ENCODE measurements at places on chromosomes 16 and 17.

DNA sequence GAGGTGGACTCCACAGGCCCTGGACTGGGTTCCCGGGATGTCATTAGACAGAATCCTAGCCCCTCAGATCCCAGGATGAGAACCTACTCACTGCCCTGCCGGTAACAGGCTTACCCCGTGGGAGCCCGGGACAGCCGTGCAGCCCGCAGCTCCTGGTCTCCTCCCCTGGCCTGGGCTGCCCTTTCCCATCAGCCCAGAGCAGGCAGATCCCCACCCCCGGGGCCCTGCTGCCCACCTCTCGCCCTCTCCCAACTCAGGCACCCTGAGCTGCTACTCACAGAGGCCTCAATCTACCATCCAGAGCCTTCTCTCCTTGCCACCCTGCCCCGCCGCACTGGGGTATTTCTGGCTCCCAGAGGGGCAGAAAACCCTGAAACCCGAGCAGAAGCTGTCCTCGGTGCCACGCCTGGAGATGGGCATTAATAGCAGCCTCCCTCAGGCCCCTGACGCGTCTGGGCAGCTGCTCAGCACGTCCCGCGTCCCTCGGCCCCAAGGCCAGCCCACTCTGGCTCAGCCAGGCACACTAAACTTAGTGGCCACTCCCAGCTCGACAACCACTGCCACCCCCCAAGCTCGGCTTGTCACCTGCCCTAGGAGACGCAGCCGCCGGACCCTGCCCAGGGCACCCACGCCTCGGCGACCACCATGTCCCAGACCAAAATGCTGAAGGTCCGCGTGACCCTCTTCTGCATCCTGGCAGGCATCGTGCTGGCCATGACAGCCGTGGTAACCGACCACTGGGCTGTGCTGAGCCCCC lies at the start of gene CACNG1:
CACNG1 (plus strand) TSS at position 539 of the 757 bp plus-strand sequence; CDS start at position 646, 107 bp downstream.
- DNase-seq, result no peak

DNA sequence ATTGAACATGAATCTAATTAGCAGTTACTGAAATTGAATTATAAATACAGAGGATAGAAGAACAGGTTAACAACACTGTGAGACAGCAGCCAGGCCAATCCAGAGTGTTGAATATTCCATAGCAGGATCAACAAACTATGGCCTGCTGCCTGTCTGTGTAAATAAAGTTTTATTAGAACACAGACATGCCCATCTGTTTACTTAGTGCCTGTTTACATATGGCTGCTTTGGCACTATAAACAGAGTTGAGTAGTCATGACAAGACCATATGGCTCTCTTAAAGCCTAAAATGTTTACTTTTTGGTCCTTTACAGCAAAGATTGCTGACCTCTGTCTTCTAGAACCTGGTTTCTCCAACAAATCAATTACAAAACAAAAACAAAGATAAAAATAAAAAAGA lies 115.4 kb upstream of the CDC42EP4 start:
- DNase-seq, result no peak

DNA sequence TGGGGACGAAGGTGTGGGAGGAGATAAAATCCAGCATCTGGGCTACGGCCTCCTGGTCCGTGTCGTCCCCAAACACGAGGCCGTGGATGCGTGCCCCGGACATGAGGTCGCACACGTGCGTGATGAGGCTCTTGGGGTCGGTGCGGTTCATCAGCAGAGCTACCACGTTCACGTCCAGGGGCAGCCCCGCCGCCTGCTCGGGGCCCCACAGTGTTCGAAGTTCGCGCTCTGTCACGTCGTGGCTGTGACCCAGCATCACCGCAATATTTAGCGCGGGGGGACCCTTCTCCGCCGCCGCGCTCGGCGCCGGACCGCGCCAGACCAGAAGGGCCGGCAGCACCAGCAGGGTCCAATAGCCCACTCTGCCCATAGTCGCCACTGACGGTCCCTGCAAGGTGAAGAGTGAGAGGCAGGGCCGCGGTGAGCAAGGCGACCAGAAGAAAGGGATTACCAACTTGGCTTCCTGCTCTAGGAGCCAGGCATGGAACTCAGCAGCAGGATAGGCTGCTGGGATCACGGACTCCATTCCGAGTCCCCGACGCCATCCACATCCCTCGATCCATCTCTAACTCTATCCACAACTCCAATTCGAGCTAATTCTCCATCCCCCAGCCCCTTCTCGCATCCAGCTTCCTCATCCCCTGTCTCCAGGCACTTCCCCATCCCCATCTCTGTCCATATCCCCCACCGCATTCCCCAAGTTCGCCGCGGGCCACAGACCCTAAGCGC lies 2.0 kb downstream of the GRIN2A start:
- no peak for DNase-seq

DNA sequence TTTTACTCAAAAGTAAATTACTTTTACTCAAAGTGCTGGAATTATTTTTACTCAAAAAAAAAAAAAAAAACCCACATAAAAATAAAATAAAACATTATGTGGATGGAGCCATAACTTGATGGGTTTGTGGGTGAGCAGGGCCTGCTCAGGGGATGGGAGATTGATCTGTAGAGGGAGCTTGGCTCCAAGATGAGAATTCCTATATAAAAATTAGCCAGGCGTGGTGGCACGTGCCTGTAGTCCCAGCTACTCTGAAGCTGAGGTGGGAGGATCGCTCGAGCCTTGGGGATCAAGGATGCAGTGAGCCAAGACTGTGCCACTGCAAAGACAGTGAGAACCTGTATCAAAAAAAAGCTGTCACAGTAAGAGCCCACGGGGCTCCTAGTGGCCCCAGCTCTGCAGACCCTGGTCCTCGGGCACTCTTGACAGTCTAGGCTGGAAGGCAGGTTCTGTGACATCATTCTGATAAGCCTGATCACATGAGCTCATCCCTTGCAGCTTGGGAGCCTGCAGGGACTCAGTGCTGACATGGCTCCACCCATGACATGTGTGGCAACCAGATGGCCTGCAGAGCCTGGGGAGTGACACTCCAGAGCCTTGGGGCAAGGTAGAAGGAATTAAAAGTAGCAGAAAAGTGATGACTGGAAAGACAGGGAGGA lies 42.5 kb downstream of the ST3GAL2 start:
- DNase-seq, result no peak

DNA sequence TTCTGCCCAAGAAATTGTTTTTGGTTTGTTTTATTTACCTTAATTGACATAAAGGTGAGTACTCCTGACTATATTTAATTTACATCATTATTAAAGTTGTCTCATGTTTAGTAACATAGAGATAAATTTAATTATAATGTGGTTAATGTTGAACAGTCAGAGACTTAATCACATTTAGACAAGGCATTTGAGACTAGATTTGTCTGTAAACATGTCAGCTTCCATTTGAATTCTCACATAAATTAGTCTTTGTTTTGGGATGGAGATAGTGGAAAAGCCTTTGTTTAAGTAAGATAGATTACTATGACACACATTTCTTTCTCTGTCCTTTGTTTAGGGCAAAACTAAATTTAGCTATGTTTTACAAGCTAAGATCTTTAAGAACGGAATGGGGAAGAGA lies 18.5 kb upstream of the BCAS3 start:
- no peak for DNase-seq

GRCh38 chr17:79977708-79978547 lies 57.7 kb downstream of the TBC1D16 start:
- DNase-seq, result no peak

- no peak for DNase-seq
These were observed 41.9 kb upstream of the EMP2 start for GRCh38 chr16:10622036-10622921.

DNA sequence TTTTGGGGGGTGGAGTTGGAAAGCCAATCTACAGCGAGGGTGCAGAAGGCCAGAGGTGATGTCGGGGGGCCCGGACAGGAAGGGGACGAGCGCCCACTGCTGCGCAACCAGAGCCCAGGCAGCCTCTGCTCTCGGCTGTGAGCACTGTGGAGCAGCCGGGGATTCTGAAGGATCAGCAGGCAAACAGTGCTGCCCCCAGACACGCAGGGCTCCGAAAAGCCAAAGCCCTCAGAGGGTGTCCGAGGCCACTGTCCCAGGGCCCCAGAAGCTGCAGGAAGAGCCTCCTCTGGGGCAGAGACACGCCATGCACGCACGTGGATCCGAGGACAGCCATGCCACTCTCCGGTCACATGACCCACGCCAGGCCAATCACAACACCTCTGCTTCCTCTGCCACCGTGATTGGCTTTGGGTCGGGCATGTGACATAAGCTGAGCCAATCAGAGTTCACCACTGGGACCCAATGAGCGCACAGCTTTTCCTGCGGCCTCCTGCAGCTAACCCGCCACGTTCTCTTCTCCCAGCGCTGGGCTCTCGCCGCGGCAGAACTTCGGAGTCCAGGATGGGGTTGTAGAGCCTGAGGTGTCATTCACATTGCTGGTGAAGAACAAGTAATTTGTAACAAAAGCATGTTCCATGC lies 40.7 kb downstream of the ACTG1 start:
- no peak for DNase-seq

GRCh38 chr16:67560827-67561342 lies 1.4 kb upstream of the CTCF start:
- no peak for DNase-seq

DNA sequence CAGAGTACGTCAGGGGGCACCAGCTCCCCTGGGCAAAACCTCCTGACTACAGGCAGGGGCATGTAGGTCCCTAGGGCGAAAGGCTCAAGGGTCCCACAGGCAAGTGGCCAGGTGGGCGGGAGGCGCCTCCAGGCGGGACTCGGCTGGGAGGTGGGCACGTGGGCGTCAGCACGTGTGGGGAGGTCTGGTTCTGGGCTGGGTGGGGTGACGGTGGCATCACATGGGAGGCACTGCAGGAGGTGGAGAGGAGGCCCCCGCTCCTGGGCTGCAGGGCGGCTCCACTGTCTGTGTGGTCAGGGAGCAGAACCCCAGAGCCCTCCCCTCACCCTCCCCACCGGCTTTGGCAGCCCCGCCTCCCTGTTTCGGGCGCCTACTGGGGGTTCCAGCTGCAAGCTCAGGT lies 52.7 kb downstream of the ACTG1 start:
- DNase-seq, result no peak

DNA sequence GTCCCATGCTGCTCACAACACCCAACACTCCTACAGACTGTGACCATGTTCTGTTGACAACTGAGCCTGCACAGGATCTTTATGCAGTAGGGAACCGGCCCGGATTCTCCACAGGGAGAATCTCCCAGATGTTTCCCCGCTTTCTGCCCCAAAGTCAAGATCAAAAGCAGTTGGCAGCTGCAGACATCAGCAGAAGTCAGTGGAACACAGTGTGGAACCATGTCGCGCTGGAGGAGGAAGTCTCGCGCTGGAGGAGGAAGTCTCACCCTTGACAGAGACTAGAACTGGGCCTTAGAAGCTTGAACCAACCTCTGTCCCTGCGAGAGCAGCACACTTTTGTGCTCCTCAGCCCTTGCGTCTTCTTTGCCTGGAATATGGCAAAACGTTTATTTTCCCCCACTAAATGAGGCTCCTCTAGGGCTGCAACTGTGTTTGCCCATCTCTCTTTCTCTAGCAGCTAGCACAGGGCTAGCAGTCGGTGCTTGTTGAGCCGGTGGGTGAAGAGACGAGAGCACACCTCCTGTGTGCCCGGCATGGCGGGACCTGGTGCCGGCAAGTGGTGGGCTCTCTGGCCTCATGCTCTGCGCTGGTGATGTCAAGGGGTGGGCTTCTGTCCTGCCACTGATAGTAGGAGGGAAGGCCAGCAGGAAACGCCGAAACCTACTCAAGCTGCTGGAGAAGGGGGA lies 2.1 kb upstream of the MRC2 start:
- no peak for DNase-seq

- no peak for DNase-seq
These were observed 419 bp downstream of the RAB37 start for GRCh38 chr17:74737299-74738050.

- DNase-seq, result peak; percentile 21
These were observed 789 bp downstream of the CSNK1D start for GRCh38 chr17:82272495-82273326.

DNA sequence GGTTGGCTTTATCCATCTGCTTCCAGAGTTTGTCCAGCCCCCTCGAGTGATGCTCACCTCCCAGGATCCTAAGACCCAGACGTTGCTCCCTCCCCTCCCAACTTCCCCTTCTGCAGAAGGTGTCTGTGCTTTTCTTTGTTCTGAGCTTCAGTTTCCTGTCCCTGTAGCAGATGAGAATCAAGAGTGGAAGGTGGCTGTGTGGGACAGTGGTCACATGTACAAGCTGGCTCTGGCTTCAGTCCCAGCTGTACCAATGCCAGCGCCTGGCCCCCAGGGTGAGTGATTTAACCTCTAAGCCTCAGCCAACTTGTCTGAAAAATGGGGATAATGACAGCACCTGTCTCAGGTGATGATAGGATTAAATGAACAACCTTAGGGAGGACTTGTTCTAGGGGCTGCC lies 7.7 kb downstream of the PRR15L start:
- no peak for DNase-seq

GRCh38 chr16:72126429-72126765 lies 32.8 kb downstream of the DHX38 start:
- DNase-seq, result no peak

- DNase-seq, result peak; percentile 18
These were observed 257.6 kb upstream of the SDK2 start for GRCh38 chr17:73901661-73902415.

GRCh38 chr17:80960037-80960796 lies 31.4 kb upstream of the CHMP6 start:
- DNase-seq, result no peak

Data from stimulated activated CD4-positive, alpha-beta T cell treated with anti-CD3 and anti-CD28 coated beads, Interleukin-2, amount 100 ng/mL, for 48 hours (primary cell).